COR-L47 (cell line): ENCODE measurements at places on chromosomes 2 and 18.

DNA sequence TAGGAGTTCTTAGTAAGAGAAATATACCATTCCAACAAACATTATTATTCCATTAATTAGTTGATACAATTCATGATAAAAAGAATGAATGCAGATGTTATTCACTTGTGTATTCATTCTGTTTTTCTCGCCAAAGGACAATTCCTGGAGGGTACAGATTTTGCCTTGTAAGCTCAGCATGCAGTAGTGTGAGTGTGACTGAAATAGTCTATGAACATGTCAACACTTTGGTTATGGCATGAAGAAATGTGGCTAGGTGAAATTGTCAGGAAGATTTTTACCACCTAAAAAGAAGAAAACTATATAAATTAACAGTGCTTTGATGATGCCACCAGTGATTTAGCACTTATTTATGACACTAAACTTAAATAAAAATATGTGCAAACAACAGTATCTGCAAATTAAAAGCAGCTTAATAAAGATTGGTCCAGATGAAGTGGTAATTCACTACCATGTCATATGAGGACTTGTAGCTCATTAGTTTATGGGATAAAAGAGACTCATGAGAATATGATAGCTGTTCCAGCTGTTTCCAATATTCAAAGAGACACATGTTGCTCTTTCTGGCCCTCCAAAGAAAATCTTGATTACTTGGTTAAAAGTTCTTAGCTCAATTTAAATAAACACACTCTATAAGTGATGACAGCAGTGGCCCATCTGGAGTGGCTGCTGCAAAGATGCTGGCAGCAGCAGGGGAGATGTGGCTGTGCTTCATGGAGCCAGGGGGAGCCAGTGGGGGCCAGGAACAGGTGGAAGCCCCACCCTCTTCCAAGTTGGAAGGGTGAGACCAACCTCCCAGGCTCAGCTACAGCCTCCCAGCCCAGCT is 165.0 kb downstream of the CDH19 start:
- no peak for DNase-seq

- DNase-seq: no peak
Measured at GRCh38 chr18:45248240-45248903, 366.9 kb upstream of the SLC14A2 start.

DNA sequence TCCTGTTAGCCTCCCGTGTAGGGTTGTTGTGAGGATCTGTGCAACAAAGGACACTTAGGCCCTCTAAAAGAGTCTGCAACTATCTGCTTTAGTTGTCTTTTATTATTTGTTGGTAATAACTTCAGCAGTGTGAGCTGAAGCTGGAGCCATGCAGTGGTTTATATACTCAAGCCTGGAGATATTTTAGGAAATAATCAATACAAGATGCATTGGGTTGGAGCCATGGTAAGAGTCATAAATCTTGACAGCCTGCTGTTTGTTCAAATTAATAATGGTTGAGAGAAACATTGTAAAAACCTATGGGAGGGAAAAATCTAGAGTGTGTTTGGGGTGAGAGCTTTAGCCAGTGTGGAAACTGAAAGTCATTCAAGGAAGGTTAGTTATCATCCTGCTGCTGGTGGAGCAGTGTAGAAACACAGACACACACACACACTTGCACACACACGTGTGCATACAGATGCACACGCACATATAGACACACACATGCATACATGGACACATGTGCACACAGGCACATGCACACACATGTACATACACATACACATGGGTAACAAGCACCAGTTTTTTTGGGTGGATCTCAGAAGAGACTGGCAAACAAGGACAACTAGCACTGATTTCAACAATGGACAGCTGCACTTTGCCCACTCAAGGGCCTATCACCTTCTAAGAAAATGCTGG is 51.0 kb downstream of the ACOXL start:
- no peak for DNase-seq

- no peak for DNase-seq
Measured at GRCh38 chr2:29388071-29388470, 272.9 kb downstream of the CLIP4 start.

DNA sequence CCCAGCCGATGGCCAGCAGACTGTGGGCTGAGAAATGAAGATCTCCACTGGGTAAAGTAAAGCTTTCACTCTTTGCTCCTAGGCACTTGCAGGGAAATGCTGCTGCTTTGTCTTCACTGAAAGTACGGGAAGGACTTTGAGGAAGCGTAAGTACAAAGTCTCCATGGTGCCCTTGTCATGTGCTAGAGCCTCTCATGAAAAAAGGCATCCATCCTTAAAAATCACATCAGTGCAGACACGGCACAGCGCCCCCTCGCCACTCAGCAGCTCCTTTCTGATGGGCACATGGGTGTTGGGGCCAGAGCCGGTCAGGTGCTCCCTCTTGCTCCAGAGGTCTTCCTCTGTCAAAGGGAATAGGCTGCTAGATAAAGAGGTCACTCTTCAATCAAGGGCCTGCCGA is 109.0 kb upstream of the STPG4 start:
- no peak for DNase-seq
